Suprapubic skin (tissue), 4 donors: ENCODE measurements at places on chromosomes 7 and 10.

- no peak for DNase-seq
Observed at GRCh38 chr7:41006306-41006995, 696.4 kb downstream of the INHBA start.

DNA sequence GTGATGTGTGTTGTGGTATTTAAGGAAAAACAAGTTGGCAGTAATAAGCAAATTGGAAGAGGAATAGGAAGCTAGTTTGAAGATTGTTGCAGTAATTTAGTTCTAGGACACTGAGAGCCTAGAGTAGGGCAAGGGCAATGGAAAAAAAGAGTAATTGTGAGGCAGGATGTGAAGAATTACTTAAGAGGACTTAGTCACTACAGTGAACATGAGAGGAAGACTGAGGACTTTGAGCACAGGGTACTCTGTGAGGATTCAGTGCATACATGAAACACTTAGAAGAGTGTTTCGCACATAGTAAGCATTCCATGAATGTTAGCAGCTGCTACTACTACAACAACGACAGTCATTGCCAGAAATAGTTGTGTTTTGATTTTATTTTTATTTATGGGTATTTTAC is 30.9 kb upstream of the DKK1 start:
- DNase-seq = no peak

DNA sequence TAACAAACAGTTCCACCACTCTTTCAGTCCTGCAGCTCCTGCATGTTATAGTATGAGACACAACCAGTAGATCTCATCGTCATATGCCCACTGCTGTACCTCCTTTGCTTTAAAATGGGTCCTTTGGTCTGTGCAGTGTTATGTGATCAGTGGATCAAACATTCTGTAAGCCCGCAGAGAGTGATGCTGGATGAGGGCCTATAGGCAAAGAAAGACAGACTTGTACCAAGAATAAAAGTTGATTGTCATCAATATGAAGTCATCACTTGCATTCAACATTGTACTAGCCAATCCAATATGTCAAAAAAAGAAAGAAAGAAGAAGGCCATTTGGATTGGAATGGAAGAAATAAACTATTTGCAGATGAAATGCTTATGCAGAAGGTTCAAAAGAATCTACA is 79.8 kb upstream of the PHYHIPL start:
- no peak for DNase-seq

- DNase-seq = no peak
Observed at GRCh38 chr10:66835400-66835799, 90.4 kb upstream of the LRRTM3 start.

DNA sequence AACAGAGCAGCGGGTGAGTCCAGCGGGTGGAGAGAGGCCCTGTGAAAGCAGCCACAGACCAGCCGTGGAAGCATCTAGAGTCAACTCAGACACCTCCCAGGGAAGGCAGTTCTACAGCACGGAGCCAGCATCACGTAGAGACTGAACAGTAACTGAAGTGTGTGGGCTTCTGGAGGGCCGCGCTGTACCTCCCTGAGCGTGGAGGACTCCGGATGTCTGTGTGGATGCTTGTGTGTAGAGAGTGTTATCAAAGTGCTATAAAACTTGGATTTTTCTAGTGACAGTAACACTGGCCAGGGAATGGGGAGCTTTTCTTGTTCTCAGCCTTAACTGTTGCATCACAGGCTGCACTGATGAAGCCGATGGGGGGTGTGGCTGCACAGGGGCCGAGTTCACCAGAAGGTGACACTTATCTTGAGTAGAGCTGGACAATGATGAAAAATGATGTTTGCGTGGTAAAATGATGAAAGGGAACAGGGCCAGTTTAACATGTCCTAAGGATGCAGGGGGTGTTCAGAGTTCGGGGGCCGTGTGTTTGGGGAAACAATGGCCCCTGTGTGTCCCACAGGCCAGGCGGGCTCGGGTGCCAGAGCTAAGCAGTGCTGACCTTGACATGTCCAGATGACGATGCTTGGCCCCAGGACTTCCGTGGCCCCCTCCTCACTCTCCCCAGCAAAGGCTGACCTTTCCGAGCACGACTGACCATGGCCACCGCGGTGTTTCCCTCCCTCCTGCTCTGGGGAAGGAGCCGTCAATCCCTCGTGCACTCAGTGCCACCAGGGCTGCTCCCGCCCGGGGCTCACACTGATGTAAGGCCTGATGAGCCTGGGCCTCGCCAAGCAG is 21.9 kb downstream of the MNX1 start:
- DNase-seq = peak; percentile 75
